Stimulated activated CD8-positive, alpha-beta memory T cell treated with anti-CD3 and anti-CD28 coated beads, Interleukin-2, amount 100 ng/mL, for 1 hour (primary cell): ENCODE measurements at places on chromosomes 5 and 9.

DNA sequence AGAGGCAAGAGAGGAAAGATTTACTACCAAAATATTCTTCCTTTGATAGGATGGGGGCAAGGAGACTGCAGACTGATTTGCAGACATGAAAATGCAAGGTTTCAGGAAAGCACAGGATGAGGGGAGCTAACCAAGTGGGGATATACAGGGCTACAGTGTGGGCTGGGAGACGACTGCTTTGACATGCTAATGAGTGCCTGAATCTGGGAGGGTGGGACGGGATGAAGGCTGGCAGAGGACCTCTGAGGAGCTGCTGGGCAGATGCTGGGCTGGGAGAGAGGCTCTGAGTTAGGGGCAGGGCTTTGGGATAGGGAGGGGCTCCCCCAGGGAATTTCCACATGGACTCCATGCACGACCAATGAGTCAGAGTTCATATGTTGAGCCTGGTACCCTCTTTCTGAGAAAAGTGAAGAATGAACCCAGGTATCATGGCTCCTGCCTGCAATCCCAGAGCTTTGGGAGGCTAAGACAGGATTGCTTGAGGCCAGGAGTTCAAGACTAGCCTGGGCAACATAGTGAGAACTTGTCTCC lies 4.9 kb upstream of the CPLX2 start:
- DNase-seq: no peak

- DNase-seq: no peak
These were observed 963 bp upstream of the HTR1A start for GRCh38 chr5:63963080-63963735.

- peak; percentile 23 for DNase-seq
These were observed 12.9 kb downstream of the OR2V2 start for GRCh38 chr5:181160152-181160754.

GRCh38 chr5:32443541-32444430 lies 754 bp downstream of the ZFR start:
- DNase-seq: peak; percentile 33
